ENCODE measurements at places on chromosomes 13 and 19.

DNA sequence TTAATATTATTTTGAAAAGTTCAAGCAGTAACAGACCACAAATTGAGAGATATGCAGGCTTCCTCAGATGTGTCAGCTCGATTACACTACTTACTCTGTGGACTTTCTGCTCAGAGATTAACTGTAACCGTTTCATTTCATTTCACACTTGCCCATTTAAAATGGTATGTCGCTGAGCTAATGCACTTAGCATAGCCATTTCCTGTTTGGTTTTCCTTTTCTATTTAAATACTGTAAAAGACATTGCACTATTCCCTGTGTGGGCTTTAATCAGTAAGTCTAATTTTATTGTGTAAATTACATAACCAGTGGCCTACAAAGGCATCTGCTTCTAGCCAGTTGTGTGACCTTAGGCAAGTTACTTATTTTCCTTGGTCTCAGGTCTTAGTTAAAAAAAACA, 237.6 kb downstream of the LACC1 start:
- DNase-seq: no peak

DNA sequence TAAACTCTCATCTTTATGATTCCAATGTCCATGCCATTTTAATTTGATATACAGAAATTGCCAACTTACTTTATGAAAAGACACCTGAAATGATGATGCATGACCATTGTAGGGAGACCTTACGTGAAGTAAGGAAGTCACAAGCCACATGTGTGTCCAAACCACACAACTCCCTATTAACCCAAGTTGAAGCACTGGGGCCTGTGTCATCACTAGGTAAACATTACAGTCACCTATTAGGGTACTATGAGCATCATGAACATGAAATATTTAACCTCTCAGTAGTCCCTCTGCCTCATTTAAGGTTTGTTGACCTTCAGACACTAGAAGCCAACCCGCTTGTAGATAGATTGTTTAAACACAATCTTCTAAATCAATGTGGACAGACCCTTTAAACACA, 576.9 kb downstream of the IRS2 start:
- DNase-seq: no peak

- DNase-seq: no peak
These were observed 9.8 kb downstream of the ZNF333 start for GRCh38 chr19:14699641-14700040.

DNA sequence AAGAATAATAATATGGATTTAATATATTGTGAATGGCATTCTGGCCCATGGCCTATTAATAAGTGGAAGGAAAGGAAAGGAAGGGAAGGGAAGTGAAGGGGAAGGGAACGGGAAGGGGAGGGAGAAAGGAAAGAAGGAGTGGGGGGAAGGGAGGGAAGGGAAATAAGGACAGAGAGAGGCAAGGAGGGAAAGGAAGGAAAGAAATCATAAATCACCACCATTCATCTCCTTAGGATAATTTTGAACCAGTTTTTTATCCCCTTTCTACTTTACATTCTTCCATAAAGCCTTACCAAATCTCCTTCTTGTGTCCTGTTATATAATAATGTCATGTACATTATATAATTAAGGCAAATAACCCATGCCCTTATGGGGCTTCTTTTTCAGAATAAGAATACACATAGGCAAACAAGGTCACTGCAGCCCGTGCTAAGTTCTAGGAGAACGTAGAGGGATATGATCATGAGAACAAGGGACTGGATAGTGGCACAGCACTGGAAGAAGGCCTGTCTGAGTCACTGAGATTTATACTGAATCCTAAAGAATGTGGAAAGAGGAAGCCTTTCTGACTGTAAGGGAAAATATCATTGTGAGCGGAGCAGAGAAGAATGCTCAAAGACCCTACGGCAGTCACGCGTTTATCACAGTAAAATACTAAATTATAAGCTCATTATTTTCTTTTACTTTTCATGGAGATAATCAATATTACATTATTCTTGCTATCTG, 444.5 kb upstream of the GPC6 start:
- DNase-seq: no peak

- DNase-seq: no peak
These were observed 10.3 kb downstream of the ATG4D start for GRCh38 chr19:10553943-10554381.

- DNase-seq: no peak
These were observed 16.3 kb downstream of the MBNL2 start for GRCh38 chr13:97238432-97238831.

GRCh38 chr13:85204668-85205344, 594.4 kb downstream of the SLITRK6 start:
- no peak for DNase-seq

- no peak for DNase-seq
These were observed 10.7 kb downstream of the ANO8 start for GRCh38 chr19:17323964-17324332.

- peak; percentile 30 for DNase-seq
These were observed 108.3 kb downstream of the DOCK9 start for GRCh38 chr13:98869408-98870090.

GRCh38 chr19:50312967-50313811, 16.0 kb downstream of the KCNC3 start:
- DNase-seq: no peak

DNA sequence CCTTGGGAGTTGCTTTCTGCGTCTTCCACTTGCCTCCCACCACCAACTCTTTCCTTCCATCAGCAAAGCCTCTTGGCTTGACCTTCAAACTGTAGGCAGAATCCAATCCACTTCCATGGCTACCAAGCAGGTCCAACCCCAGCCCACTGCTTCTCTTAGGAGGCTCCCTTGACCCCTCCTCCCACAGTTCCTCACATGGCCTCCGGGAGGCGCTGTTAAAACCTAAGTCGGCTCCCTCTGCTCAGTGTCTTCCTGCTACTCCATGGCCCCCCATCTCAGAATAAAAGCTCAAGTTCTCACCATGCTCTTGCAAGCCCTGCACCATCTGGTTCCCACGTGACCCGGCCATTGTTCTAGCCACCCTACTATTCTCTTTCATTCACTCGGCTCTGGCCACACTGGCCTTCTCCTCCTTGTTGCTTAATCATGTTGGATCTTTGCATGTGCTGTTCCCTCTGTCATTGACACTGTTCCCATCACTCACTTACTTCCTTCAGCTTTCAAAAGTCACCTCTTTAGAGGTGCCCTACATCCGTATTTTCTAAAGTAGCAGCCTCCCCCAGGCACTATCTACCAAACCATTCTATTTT, 7.5 kb downstream of the IZUMO2 start:
- DNase-seq: no peak

- DNase-seq: peak; percentile 90
These were observed at the start of gene CYTH2 for GRCh38 chr19:48469289-48469881. Gene CYTH2 (plus strand): TSS chr19:48469369. CDS start chr19:48469508, 139 bp downstream.

GRCh38 chr13:106736941-106737340, 169.0 kb upstream of the ARGLU1 start:
- no peak for DNase-seq

- no peak for DNase-seq
These were observed 6.8 kb upstream of the LRFN1 start for GRCh38 chr19:39327363-39328045.

GRCh38 chr13:40755082-40755700, 15.8 kb downstream of the MRPS31 start:
- DNase-seq: no peak

GRCh38 chr19:33752018-33752800, 44.5 kb upstream of the KCTD15 start:
- DNase-seq: no peak

DNA sequence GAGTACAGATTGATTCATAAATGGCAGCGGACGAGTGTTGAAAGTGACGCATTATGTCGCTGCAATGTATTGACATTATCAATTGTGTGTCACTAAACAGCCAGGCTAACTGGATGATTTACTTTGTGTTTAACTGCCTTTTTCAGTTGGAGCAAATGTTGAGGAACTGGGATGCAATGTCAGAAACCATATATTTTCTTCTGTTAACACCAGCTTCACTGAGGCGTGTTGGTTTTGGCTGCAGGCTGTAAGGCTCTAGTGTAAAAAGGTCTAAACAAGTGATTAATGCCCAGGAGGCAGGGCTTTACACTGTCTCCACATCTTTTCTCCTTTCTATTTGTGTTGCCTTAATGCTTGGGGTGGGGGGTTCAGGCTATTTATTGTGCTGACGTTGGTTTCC, 80.1 kb downstream of the GGACT start:
- no peak for DNase-seq

DNA sequence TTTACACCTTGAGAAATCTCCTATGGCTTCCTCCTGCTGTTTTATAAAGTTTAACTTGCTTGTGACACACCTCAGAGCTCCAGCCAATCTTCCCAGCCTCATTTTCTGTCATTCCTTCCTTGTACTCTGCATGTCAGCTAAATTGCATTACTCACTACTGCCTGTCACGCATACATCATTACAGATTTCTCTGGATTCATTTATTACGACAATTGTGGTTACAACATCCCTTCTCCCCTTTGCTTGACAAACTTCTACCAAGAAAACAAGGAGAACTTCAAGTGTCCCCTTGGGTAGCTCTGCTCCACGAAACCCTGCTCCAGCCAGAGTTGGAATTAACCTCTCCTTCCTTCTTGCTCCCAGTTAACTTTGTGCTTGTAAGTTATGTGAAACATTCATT, 22.0 kb upstream of the GPR18 start:
- no peak for DNase-seq

DNA sequence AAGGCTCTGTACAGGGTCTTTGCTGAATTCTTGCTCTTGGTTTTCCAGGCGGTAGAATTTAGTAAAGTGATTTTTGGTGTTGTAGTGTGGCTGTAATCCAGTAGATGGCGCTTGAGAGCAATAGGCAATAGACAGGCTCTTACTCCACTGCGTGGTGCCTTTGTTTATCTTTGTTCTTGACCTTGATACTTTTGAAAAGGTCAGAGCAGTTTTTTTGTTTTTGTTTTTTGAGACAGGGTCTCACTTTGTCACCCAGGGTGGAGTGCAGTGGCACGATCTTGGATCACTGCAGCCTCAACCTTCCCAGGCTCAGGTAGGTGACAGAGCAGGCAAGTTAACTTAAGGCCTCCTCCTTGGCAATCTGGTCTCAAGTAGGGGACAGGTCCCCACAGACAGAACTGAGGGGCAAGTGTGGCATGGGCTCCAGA, 12.2 kb upstream of the LILRA5 start:
- DNase-seq: peak; percentile 72

GRCh38 chr13:30652746-30653386, 35.1 kb downstream of the USPL1 start:
- no peak for DNase-seq

- no peak for DNase-seq
These were observed 7.1 kb downstream of the SMG9 start for GRCh38 chr19:43747557-43748204.

Measured in HT-29 (cell line).